ENCODE measurements at places on chromosomes 12 and 14.

GRCh38 chr12:39603065-39603464, 16.5 kb downstream of the ABCD2 start:
- DNase-seq = no peak

DNA sequence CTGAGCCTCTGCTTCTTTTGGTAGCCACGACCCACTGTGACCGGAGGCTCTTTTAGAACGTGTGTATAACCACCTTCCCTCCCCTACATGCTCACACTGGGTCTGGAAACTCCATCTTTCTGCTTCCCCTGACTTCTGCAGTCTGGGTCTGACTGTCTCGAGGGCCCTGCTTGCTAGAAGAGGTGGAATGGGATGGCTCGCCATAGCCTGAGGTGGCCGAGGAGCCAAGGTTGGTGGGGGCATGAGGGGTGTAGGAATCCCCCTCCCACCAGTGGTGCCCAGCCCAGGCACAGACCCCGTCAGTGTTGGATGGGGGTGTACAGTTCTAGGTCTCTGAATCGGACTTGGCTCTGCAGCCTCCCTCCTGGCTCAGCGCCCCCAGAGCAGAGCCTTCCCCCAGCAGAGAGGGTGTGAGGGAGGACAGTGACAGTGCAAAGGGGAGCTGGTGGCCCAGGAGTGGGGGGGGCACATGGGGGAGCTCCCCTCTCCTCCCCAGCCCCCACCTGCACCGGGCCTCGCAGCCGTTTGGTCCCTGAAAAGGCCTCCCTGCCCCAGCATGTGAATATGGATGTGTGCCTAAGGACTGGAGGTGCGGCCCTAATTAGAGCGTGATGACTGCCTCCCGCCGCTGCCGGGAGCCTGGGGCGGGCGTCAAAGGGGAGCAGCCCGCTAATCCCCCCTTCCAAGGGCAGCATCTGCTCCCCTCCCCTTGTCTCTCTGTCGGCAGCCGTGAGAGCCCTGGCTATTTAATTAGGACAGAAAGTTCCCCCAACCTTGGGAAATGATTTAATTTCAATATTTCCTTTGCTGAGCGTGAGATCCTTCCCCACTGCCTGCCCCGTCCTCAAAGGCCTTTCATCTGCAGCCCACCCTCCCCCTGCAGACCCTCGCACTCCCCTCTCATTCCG, 196.2 kb upstream of the C14orf180 start:
- DNase-seq = no peak

GRCh38 chr12:22978962-22979361, 354.0 kb downstream of the ETNK1 start:
- no peak for DNase-seq

DNA sequence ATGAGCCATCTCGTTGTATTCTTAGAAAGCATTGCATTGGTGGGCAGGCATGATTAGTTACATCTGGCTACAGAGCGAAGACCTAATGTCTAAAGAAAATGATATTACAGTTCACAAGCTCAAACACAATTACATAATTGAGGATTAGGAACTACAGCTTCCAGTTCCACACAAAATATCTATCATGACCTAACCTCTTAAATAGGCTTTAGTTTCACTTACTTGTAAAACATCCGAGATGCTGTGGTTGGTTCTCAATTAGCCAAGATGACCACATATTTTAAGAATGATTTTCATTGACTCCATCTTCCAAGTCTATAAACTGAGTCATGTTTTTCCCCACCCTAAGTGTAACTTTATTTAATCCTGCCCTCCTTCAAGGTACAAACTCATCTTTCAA, 69.5 kb downstream of the LRIG3 start:
- no peak for DNase-seq

- no peak for DNase-seq
Observed at GRCh38 chr14:69948351-69948750, 69.1 kb downstream of the SMOC1 start.

DNA sequence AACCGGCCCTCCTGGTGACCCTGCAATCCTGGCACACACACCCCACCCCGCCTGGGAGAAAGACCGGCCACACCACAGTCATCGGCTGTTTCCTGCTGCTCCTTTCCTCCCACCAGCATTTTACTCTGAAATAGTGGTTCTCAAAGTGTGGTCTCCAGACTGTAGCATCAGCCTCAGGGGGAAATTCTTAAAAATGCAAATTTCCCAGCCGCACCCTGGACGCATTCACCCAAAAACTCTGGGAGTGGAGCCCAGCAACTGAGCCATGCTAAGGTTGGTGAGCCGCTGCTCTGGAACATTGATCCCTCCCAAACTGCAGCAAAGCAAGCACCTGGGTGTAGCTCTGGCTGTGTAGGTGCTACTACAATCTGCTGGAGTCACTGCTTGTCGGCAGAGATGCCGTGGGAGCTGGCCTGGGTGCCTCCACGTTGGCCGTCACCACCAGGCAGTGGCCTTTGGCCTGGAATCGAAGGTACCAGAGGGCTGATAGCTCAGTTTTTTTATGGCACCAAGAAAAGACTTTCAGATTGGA, 38.4 kb upstream of the BCL2L14 start:
- no peak for DNase-seq

DNA sequence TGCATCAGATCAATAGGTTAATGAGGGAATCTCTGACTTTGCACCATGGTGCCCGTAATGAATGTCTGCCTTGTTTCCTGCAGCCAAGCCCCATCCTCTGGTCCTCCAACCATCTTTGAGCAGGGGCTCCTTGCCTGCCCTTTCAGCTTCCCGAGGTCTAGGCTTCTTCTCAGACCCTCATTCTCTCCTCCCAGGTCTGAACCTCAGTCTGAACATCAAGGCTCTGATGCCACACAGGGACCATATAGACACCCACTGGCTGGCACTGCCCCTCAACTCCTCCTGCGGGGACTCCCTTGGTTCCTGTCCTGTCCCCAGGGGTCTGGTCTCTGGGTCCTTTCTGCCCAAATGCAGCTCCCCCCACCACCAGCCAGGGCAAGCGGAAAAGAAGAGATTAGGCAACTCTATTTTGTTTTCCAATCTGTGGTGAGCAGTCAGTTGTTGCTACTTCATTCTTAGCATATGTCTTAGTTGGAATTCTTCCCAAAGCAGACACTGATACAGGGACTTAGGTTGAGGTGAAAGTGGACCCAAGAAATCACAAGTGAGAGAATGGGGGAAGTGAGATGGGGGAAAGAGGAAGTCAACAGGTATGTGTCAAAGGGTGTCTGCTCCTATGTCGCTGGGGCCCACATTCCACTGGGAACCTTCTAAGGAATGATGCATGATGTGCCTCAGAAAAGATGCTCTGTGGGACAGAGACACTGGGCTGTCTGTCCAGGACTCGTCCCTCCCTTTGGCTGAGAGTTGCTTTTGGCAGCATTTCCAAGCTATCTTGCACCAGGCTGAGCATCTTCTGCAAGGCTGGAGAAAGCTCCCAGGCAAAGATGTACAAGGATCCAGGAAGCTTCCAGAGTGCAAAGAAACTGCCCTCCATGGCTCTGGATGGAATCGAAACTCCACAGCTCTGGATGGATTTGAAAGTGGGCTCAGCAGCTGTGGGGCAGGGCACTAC, 1096.5 kb upstream of the TMEM132C start:
- no peak for DNase-seq

DNA sequence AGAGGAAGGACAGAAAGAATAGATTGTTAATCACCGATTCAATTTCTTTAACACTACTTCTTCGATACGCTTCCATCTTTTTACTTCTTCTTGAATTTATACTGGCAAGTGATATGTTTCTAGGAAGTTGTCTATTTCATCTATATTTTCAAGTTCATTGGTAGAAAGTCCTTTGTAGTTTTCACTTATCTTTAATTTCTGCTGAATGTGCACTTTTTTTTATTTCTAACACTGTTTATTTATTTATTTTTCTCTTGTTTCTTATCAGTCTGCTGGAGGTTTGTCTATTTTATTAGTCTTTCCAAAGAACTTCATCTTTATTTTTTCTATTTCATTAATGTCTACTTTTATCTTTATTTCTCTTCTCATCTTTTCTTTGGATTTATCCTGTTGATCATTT, 63.6 kb downstream of the SIX1 start:
- DNase-seq = no peak

DNA sequence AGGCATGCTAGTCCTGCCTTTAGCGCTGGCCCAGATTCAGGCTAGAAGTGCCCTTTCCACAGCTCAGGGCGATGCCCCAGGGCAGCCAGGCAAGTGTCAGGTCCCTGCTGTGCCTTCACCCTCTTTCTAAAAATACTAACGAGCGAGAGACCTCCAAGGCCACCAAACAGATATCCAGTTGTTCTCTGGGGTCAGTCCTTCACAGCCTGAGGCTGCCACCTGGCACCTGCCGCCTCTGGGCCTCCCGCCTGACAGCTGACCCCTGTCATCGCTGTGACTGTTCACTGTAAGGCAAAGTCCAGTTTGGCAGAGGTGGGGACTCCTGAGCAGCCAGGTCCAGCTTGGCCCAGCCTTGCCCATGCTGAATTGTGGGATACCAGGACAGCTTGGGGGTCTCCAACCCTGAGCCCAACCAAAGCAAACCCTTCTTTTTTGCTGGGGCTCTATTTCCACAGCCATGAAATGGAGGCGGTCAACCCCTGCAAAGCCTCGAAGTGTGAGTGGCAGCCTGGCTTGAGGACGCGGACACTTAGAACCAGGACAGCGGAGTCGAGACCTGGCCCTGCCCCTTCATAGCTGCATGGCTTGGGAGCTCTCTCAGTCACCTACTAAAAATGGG, 79.9 kb downstream of the NINJ2 start:
- no peak for DNase-seq

DNA sequence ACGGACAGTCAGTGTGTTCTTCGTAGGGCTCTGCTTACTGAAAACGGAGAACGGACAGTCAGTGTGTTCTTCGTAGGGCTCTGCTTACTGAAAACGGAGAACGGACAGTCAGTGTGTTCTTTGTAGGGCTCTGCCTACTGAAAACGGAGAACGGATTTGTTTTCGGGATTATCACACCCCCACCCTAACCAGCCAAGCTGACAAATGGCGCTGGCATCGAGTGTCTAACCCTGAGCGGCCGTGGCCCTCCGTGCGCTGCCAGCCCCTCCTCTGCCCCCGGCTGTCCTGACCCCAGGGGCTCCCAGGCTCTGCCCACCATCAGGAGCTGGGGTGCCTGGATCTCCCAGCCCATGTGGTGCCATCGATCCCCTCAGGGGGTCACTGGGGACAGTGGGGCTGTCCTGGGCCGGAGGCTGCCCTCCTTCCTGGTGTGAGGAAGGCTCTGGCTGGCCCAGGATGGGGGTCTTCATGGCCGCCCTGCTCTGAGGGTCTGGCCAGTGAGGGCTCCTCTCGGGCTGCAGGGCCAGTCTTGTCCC, 57.3 kb downstream of the FBRSL1 start:
- DNase-seq = no peak

- no peak for DNase-seq
Observed at GRCh38 chr12:17142856-17143255, 536.9 kb upstream of the LMO3 start.

DNA sequence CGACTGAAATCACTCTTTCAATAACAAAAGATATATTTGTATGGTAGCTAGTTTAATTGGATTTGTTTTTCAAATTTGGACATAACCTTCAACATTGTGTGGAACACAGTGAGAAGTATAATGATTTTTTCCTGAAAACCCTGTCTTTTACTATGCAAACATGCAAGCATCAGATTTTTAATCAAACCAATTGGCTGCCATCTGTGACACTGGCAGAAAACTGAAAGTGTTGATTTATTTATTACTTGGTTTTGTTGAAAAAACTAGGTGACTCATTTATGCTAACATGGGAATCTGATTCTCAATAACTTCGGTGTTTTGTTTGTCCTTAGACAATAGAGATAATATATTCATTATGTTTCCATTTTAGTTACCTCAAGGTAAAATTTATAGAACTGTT, 82.0 kb downstream of the NTS start:
- DNase-seq = no peak

DNA sequence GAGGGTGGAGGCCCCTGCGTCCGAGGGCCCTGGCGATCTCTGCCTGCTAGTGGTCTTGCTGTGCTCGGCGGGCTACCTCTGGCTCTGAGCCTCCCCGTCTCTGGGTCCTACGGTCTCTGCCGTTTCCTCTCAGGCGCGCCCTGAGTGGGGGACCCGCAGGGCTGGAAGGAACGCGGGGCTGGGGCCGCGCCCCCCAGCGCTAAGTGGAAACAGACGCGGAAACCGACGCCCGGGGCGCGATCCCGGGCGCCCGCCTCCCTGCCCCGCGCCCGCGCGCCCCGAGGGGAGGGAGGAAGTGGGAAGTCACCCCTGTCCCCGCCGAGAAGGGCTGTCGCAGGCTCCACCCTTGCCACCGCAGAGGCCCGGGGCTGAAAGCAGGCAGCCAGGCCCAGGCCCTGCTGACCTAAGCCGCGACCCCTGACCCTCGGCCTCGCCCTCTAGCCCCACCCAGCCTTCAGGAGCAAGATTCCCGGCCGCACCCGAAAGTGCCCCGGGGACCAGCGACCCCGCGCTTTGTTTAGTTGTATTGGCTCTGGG, 831 bp downstream of the CRIP1 start:
- DNase-seq = no peak

DNA sequence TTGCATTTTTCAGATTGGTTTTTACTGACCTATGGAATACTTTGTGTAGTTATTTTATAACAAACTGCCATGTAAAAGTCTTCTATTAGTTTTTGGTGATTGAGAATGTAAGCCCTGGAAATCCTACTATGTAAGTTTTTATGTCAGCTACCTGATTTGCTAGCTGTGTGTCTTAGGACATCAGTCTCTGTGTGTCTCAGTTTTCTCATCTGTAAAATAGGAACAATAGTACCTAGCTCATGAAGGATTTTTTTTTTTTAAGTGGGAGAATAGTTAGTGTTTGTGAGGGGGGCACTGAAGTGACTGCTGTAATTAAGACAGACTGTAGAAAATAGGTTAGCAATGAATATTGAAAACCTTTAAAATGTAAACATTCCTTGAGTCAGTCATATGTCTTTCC, 51.9 kb upstream of the KCNMB4 start:
- DNase-seq = no peak

DNA sequence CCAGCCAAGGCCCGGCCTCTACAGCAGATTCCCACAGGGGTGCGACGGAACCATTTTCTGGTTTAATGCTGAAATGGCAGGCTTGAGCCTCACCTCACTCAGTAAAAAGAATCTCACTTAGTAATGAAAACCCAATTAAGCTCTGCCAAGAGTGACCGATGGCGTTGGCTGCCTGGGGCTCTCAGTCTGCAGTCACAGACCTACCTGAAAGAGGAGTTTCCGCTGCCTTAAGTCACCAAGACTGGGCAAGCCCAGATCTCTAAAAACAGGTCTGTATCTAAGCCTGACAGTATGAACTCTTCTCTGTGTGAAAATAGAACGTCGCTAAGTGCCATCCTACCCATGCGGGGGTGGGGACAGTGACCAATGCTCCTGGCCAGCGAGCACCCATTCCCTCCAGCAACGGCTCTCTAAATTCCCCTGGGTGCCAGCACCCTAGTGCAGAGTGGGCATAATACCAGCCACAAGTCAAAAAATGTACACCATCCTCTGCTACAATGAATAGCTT, 107.3 kb downstream of the FOXN3 start:
- no peak for DNase-seq

DNA sequence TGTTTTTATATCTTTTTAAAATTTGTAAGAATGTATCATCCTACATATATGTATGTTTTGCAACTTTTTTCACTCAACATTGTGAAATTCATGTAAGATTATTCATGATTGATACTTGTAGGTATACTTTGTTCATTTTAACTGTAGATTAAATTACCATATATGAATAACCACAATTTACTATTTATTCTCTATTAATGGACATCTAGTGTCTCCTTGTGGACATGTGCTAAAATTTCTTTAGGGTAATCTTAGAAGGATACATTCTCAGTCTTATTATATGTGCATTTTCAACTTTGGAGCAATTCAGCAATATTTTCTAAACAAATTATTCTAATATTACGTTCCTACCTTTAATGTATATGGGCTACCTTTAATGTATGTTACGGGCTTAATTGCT, 192.4 kb downstream of the FUT8 start:
- no peak for DNase-seq
